ENCODE measurements at places on chromosomes 4 and X.

DNA sequence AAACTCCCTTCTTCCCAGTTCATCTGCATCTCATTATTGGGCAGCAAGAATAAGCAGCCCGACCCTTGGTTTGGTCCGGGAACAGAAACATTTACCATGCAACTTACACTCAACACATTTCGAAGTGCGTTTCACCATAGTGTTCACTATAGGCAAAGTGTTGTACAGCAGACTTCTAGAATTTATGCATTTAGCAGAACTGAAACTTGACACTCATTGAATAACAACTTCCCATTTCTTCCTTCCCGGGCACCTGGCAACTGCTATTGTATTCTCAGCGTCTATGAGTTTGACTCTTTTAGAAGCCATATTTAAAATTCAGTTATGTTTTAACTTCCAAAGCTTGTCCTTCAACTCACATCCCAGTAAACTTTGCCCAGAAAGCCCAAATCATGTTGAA is 840.6 kb downstream of the NLGN4X start:
- DNase-seq, result no peak

DNA sequence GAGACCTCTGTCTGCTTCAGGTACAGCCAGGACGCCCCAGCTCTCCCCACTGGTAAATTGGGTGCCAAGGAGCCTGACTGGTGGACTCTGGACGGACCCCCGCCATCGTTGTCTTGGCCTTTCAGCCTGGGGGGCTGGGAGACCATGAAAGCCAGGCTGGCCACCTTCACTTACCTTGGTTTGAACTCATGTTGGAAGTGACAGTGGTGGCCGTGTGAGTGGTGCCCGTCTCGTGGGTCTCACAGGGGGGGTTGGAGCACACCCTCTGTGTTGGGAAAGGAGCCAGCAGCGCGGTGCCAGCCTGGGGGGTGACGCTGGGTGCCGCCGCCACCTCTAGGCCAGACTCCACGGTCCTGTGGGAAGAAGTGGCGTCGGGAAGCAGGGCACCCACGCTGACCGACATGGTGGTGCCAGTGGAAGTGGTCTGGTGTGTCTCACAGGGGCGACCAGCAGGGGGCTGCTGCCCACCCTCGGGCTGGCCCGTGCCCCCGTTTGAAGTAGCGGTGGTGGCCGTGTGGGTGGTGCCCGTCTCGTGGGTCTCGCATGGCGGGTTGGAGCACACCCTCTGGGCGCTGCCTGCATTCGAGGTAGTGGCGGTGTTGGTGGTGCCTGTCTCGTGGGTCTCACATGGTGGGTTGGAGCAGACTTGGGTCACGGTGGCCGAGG is 9.6 kb upstream of the RENBP start:
- DNase-seq, result no peak

DNA sequence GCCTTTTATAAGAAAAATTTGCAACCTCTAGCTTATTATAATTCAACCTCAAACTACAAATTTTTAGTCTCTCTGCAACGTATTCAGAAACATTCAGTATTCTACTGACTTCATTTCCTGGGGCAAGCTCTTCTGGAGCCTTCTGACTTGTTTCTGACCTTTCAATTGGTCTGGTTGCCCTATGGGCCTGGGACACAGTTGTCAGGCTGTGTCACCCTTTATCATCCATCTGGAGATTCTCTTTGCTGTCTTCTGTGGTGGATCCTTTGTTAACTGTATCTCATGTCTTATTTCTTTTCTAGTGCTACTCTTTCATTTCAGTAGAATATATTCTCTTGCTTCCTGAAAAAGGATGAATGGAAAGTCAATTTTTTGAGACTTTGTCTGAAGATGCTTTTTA is 55.1 kb upstream of the PGRMC2 start:
- DNase-seq, result no peak

DNA sequence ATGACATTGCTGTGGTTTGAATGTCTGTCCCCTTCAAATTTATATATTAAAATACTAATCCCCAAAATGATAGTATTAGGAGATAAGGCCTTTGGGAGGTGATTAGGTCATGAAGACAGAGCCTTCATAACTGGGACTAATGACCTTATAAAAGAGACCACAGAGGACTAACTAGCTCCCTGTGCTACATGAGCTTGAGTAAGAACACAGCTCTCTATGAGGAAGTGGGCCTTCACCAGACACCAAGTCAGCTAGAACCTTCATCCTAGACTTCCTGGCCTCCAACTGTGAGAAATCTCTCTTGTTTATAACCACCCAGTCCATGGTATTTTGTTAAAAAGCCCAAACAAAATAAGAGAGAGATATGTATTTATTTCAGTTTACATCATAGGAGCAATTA is 242.2 kb upstream of the CTSO start:
- no peak for DNase-seq

GRCh38 chrX:77114501-77114900 is 332.7 kb upstream of the FGF16 start:
- DNase-seq, result no peak

- peak; percentile 1 for DNase-seq
Observed at GRCh38 chr4:4995103-4995907, 24.0 kb downstream of the CYTL1 start.

DNA sequence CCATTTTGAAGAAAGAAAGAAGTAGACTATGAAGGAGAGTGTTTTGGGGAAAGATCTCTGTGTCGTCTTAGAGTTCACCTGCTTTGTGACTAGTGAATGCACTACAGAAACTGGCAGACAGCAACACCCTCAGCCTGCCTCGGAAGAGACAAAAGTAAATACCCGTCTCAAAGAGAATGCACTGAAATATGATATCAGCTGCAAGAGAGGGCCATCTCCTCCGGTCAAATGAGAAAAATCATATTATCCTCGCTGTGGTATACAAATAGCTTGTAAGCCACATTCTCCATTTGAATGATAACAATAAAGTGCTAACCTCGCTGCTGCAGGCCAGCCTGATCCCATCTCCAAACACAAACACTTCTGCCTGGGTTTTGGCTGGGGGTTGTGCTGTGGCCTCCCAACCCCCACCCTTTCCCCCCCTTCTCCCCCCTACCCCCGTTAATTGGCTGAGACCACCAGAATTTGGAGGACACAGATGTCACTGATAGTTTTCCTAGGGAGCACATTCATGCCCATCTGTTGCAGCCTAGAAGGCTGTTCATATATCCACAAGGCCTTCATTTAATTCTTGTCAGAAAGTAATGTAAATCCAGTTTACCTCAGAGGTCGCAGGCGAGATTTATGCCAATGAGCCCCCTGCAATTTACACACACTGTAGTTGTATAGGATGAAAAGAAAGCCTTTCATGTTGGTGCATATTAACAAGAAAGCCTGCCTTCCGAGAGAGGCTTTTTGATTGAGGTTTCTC is 46.3 kb downstream of the ALPK1 start:
- DNase-seq, result peak; percentile 11

- peak; percentile 13 for DNase-seq
Observed at GRCh38 chrX:72685810-72686456, 28.2 kb downstream of the PHKA1 start.

DNA sequence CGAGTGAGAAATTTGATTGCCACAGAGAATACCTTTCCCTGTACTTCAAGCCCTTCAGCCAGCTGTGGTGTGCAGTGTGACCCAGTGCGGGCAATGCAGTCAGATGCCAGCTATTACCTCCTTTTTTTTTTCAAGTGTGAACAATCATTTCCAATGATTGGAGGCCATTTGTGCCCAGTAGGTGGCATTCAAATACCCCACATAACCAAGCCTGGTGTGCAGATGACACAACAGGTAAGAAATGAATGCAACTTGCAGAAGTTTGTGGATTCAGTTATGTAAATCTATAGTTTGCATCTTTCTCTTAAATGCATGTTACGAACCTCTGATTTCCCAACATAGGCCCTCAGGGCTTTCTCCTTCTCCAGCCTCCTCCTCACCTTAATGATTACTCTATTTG is 98.0 kb downstream of the CLCN4 start:
- no peak for DNase-seq

GRCh38 chrX:18574591-18574990 is 97.3 kb downstream of the RS1 start:
- DNase-seq, result no peak

GRCh38 chr4:142142366-142143054 is 506.1 kb downstream of the IL15 start:
- DNase-seq, result no peak

DNA sequence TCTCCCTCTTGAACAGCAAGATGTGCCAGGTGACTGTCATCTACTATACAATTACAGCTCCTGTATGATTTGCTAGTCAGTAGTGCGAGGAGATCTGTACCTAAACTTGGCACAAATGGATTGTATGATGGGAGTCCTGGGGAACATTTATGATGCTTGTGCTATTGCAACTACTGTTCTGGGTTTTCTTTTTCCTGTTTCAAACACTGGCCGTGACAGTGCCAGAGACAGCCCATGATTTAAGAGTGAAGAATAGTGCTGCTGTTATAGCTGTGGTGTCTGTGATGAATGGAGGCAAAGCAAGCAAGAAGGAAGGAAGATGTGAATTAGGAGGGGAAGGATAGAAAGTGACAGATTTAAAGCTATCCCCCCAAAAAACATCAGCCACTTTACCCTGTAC is 1868.9 kb downstream of the PCDH7 start:
- DNase-seq, result no peak

- DNase-seq, result no peak
Observed at GRCh38 chr4:104969394-104970082, 177.1 kb upstream of the TET2 start.

DNA sequence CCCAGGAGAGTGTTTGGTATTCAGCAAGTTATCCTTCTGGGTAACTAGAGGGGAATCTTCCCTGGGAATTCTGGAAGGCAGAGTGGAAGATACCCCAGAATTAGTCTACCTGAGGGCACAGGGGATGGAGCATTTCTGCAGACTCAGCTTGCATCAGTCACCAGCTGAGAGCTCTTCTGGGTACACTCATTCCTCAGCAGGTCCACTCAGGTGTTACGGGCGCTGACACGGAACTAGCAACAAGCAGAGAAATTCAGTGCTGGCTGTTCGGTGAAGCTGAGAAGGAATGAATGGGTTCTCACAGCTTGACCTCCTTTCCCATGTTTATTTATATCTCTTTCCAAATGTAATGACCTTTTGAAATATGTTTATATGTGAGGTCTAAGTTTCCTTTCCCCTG is 106.0 kb upstream of the PNPLA4 start:
- no peak for DNase-seq

- peak; percentile 38 for DNase-seq
Observed at GRCh38 chr4:11842620-11843263, 414.0 kb upstream of the HS3ST1 start.

GRCh38 chrX:68461576-68461975 is 28.3 kb upstream of the OPHN1 start:
- DNase-seq, result no peak

GRCh38 chr4:99811117-99811516 is 5.5 kb upstream of the DAPP1 start:
- no peak for DNase-seq

GRCh38 chrX:148658115-148658730 is 157.8 kb downstream of the AFF2 start:
- DNase-seq, result no peak

GRCh38 chrX:53056292-53056691 is 7.7 kb downstream of the GPR173 start:
- DNase-seq, result no peak

DNA sequence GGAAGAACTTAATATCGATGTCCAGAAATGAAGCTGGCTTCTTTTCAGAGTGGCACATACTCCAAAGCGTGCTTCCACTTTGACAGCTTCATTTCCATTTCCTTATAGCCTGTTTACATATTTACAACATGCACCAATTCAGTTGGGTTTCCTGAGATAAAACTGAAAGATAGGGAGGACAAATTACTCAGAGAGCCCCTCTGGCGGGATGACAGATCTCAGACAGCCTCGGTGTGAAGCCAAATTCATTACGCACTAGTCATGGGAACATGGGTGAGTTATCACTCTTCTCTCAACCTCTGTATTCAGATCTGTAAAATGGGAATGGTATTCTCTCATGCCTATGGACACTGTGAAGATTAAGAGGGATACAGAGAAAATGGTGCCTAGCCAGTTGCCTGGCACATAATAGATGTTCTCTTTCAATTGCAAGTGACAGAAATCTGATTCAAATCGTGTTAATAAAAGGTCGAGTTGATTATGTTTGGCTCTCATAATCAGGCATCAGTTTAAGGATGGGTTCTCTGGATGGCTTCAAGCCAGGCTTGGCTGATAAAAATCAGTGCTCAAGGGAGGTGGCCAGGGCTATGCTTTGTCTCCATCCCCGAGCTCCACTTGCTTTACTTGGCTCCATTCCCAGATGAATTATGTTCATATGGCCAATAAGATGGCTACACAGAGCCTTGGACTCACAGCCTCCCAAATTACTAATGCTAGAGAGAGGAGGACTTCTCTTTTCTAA is 132.2 kb upstream of the C1QTNF7 start:
- peak; percentile 37 for DNase-seq

DNA sequence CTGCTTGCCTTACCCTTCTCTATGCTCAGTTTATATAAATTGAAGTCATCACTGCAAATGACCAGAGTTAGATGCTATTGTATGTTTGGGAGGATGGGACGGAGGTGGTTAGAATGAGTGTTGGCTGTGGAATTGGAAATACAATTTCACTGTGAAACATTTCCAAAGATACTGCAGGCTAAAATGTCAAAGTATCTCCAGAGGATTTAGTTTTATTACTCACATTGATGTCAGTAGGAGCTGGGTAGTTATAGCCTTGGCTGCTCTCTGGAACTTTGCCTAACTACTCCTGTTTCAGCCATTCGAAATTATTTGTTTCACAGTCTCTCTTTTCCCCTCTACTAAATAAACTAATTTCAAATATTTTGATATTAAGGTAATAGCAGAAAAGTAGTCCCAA is 92.6 kb upstream of the PPP3CA start:
- no peak for DNase-seq
